ENCODE measurements at places on chromosomes 5 and 9. TPM values are rescaled to one million over a fixed set of nuclear protein-coding genes. Genes with fewer than 3 reads are reported as not detected.

DNA sequence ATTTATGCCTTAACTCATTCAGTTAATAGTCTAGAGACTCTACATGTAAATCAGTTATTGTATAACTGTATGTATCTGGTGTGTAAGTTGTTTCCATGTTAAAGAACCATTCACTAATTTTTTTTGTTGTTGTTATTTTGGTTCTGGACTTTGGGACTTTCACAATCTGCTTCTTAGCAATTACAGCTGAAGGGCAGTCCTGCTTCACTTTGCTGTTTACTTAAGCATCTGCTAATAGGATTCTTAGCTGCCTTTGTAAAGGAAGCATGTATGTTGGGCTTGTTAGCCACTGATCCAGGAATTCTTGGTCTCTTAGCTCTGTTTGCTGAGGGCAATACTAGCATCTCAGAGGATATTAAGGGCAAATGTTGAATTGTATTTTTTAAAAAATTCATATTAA lies 97.0 kb downstream of the FOCAD start:
- no peak for DNase-seq

GRCh38 chr9:96619491-96620180 lies at the start of gene CDC14B:
Gene CDC14B, minus strand, starts transcription at chr9:96619843. Its CDS starts 465 bp downstream, at chr9:96619378.
- DNase-seq: peak; percentile 91

- no peak for DNase-seq
These were observed 206.9 kb downstream of the COX7C start for GRCh38 chr5:86824637-86825036.

Gene CDKN2A
- 0.60 TPM for total RNA-seq

Gene HAND1
- total RNA-seq: not detected

Gene LTC4S
- total RNA-seq: 0.79 TPM

Gene ITGA2
- 24.8 TPM for total RNA-seq

DNA sequence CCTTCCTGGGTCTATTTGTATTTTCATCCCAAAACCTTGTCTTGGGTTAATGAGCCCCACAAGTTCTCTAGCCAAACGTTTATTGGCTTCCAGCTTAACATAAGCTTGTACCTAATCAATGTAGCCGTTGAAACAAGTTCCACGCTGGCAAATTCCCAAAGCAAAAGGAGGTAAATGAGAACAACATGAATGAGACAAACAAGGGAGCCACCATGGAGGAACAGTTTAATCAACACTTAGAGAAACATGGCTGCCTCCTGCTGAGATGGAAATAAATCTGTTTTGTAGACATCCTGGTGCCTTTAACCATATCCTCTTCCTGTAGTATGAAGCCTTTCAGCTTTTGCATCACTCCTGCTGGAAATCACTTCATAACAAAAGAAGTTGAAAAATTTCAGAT lies 166.6 kb upstream of the NFIB start:
- DNase-seq: no peak

- DNase-seq: no peak
These were observed 33.2 kb upstream of the SLC6A3 start for GRCh38 chr5:1478271-1479035.

DNA sequence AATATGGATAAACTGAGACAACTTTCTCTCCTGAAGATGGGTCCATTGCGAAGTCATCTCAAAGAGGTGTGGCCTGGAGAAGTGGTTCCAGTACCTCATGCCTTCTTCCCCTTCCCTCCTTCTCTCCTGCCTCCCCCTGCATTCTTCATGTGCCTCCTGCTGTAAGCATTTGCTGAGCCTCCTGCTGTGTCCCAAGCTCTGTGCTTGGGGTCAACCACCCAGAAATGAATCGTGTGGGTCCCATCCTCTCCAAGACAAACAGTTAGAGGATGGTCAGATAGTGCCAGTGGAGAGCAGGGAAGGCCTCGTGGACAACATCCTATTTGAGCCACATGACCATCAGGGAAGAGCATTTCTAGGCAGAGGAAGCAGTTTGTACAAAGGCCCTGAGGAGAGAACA lies 53.5 kb downstream of the KCNIP1 start:
- no peak for DNase-seq

Gene PTPA
- 94.8 TPM for total RNA-seq

Gene IL4
- total RNA-seq: not detected

DNA sequence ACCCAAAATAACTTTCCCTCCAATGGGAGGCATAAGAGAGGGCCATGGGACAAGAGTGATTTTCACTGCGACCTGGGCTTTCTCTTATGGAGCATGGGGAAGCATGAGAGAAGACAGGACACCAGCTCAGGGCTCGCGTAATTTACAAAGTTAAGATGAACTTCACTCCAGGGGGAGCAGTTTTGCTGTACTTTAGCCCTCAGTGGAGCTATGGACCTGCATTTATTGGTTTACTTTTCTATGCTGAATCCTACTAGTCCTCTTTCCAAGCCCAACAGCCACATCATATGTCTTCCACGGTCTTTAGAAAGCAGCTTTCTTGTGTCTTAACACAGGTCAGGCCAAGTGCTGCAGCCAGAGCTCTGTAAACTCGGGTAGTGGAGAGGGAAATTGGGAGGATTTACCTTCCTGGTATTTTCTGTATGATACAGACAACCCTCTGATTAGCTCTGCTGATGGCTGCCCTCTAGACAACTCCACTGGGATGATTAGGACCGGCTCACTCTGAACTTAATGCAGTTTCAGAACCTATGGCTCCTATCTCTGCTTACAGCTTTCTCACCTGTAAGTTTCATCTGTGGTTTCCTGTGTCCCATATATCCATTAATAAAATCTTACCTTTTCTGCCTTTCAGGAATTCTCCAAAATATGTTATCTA lies 581.0 kb upstream of the RORB start:
- DNase-seq: no peak

DNA sequence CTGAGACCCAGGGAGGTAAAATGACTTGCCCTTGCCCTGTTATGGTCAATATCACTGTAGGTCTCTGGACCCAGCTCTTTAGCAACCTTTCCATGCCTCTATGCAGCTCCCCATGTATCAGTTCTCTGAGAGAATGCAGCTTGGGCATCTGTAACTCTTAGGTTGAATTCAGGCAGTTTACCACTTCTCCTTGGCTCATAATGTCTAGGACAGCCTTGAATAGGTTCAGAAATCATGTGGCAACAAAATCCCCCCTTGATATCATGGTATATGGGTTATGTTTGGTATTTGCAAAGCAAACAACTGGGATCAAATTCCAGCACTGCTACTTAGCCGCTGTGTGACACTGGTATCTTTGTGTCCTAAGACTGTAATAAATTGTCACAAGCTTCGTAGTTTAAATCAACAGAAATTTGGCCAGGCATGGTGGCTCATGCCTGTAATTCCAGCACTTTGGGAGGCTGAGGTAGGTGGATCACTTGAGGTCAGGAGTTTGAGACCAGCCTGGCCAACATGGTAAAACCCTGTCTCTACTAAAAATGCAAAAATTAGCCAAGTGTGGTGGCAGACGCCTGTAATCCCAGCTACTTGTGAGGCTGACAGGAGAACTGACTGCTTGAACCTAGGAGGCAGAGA lies 10.7 kb upstream of the SUB1 start:
- DNase-seq: no peak

GRCh38 chr5:11785771-11786352 lies 118.4 kb downstream of the CTNND2 start:
- DNase-seq: no peak

Gene PROB1
- 2.8 TPM for total RNA-seq

Gene NUTM2F
- not detected for total RNA-seq

- DNase-seq: no peak
These were observed 52.3 kb upstream of the FUBP3 start for GRCh38 chr9:130526854-130527650.

Gene PTBP3
- total RNA-seq: 32.3 TPM

DNA sequence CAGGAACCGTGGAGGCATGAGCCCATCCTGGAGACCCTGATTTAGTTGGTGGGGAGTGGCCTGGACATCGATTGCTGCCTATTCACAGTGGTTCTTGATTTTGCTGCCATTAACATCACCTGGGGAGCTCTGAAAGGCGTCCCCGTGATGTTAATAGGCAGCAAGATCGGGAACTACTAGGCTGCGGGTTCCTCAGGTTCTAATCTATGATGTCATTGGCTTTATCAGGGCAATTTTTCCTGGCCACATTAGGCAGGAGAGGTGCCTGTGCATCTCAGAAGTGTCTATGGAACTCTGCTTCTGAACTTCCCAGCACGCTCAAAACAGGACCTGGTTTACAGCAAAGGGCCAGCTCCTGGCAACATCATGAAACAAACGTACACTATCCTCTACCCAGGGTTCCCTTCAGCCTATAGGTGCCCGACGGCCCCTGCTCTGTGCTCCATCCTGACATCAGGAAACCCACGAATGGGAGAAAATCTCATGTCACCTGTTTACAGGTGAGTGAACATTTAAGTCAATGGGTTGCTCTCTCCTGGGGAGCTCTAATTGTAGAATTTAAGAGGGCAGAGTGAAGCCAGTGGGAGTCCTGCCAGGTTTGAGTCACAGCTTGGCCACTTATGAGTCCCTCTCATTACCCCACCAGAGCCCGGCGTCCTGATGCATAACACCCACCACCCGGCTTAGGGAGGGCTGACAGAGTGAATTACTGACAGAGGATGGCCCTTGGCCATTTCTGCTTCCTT lies 49.4 kb downstream of the ROPN1L start:
- DNase-seq: no peak

Gene VDAC1
- total RNA-seq: 189 TPM

Gene MEIKIN
- not detected for total RNA-seq

Gene C1QTNF3
- total RNA-seq: 0.40 TPM

GRCh38 chr9:124322618-124323432 lies 65.1 kb downstream of the NEK6 start:
- no peak for DNase-seq

DNA sequence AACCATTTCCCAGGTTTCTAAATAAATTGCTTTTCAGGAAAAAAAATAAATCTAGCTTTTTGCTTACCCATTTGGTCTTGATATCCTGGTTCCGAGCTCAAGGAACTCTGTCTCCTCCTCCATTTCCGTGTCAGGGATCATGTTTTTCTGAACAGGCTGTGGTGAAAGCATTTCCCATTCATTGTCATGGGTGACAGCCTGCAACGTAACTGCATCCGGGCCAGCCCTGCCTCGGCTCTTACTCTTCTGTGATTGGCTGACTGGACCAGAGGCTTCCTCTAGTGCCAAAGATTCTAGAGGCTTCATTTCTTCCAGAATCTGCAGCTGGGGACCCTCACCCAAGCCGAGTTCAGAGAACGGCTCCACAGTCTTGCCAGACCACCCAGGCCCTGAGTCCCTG lies 61.0 kb upstream of the PCA3 start:
- DNase-seq: peak; percentile 10

DNA sequence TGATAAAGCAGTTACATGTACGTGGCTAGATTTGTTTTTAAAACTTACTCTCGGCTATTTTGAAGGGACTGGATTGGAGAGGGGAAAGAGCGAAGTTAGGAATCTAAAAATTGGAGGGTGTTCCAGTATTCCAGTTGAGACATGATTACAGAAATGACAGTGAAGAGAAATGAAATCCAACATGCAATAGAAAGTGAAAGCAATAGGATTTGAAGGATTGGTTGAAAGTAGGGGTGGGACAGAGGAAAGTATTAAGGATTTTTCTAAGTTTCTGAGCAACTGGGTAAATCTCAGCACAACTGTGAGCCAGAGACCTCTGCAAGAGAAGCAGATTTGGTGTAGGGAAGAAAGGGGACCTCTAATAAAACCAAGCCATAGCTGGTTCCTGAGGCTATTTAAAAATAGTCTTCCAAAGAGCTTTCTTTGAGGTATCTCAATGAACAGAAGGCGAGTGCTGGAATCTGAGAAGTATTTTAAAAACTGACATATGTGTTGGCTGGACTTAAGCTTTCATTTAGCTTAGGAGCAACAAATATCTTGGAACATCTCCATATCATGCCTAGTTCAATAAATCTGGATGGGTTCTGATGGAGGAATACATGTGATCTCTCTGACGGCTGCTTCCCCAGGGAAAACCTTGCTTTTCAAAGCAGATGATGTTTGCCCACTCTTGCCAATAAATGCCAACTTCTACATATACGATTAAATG lies 110.4 kb upstream of the IFNK start:
- DNase-seq: no peak

Gene SPINK7
- total RNA-seq: not detected

DNA sequence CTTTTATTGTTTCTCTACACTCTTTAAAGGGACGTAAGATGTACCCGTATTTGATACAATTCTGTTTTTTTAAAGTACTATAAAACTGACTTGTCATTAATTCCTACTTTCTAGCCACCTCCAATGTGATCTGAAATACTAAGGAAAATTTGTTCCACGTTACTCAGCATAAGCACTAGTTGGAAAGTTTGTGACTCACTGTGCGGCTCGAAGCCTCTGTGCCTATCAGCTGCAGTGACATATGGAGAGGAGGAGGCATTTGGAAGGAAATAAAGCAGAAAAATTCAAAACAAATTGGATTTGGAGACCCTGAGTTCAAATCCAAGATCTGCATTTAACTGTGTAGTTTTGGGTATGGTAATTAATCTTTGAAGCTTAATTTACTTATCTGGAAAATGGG lies 339.3 kb downstream of the BRINP1 start:
- no peak for DNase-seq

DNA sequence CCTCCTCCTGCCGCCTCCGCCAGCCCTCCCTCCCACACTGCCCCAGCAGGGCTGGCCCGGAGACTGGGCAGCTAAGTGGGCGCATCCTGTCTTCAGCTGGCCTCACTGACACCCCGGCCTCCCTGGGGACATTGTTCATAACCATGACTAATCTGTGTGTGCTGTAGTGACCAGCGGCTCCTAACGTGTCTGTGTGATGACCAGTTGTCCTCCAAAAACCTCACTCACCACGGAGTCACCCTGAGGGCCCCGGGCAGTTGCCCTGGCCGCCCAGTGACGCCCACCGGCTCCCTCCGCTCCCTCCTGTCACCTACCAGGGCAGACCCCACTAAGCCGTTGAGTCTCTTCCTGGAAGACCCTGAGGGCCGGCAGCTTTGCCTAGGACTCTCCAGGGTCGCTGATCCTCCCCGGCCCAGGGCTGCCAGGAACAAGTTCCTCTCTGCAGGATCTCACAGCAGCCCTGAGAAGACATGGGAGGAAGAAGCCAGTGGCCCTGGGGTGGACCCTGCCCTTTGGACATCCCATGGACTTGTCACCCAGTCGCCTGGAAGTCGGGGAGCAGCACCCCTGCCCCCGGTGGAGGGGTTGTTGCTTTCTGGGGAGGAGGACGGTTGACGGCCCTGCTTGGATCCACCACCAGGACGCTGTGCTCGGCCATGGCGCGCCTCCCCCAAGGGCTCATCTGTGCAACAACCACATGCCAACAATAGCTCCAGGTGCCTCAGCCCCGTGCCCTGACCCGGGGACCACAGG lies 110.2 kb upstream of the LMX1B start:
- no peak for DNase-seq

Gene NR5A1
- not detected for total RNA-seq

DNA sequence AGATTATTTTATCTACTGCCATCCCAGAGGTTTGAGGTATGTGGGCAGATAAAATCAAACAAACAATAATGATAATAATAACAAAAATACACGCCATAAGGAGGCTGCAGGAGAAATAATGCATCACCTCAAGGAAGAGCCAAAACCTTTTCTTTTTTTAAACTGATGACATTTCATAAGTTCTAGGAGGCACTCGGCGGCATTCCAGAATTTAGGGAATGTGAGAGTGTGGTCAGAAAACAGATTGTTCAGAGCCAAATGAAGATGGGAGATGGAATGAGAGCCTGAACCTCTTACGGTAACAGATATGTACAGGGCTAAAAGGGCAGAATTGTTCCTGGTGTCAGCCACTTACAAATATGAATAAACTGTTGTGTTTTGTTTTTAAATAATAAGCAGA lies 615.0 kb upstream of the CHD1 start:
- DNase-seq: no peak

Gene PCDHB4
- total RNA-seq: 0.22 TPM

Gene SLCO4C1
- total RNA-seq: not detected

Gene GRAMD2B
- total RNA-seq: 9.4 TPM

- peak; percentile 94 for DNase-seq
These were observed 46.4 kb downstream of the ANXA2R start for GRCh38 chr5:42993516-42994245.

GRCh38 chr5:871596-872298 lies 20.9 kb downstream of the BRD9 start:
- DNase-seq: no peak
